NCI-H526 (cell line): ENCODE measurements at places on chromosomes 12 and 14.

DNA sequence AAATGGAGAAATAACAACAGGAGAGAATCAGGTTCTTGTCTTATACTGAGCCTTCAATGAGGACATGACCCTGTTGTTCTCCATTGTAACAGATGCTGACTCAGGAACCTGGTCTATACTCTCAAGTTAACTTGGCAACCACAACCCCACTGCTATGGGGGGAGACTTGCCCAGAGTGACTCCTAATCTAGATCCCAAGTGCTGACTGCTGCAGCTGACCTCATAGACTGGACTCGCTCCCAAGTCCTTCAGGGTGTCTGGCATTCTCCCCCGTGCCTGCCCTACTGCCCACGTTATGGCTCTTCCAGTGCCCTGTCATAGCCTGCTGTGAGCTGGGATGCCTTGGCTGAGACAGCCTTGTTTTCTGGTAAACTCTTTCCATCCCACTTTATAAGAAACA lies 37.1 kb downstream of the NID2 start:
- DNase-seq = no peak

DNA sequence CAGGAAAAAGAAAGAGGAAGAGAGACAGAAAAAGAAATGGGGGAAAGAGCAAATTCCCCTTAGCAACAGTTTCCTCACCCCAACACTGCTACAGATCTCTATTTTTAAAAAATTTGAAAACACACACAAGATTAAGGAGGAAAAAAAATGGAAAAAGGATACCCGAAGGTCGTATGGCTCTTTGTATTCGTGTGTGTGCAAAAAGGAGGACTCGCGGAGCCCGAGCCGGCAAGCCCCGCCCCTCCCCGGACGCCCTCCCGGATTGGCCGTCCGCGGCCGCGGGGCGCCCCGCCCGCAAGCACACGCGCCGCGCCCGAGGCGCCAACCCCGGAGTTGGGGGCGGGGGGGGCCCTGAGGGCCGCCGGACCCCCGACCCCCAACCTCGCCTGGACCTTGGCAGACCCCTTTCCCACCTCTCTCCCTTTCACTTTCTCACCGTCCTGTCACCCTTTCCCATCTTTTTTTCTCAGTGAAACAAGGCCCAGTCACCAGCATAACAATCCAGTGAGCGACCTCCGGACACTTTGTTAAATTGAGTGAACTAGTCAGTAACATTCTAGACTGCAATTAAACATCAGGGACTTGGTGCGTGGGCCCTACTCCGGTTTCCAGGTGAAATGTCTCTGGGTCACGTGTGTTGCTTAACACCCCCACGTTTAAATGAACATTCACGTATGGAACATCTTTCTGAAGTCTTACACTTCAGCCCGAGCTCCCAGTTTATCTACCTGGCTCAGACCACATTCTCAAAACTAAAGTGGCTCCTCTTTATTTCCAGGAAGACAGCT lies at the start of gene C14orf93:
TSS of gene C14orf93 (minus strand) at position 205 of the 788 bp plus-strand sequence. CDS start 11,120 bp downstream, outside the sequence.
- peak; percentile 41 for DNase-seq

GRCh38 chr12:29148596-29148910 lies 525 bp upstream of the FAR2 start:
- peak; percentile 43 for DNase-seq

DNA sequence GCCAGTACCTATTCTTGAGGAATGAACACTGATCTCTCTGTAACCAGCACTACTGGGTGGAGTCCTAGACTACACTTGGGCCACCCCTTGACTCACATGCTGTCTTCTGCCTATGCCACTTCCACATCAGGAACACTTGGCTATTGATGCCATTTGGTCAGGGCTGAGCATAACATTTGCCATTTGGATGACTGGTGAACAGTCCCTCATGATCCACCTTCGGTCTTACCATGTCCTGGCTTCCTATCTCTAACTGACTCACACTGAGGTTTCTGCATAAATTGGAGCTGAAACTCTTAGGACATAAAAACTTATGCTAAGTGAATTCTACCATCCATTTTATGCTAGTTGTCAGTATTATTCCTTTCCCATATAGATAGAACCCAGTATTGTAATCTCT lies 91.7 kb upstream of the PELI2 start:
- DNase-seq = no peak

DNA sequence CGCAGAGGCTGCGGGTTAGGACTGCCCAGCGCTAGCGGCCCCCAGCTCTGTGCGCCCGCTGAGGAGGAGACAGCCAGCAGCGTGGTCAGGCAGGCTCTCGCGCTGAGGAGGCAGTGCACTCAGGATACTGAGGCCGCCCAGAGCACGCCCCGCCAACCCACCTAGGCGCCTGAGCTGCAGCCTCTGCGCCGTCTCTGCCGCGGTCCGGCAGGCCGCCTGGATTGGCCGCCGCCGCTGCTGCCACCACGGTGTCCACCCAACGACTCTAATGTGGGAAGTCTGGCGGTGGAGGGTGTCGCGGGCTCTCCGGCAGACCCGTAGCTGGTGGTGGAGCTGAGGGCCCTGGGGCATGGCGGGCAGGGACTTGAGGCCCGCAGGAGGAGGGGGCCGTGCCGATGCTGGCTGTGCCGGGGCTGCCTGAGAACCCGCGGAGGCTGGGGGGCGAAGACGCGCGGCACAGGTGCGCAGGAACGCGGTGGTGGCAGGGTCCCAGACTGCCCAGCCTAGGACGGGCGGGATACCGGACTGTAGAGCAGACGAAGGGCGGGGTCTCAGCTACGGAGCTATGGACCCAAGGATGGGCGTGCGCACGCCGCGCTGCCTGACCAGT lies 69.9 kb downstream of the ASCL4 start:
- peak; percentile 35 for DNase-seq

DNA sequence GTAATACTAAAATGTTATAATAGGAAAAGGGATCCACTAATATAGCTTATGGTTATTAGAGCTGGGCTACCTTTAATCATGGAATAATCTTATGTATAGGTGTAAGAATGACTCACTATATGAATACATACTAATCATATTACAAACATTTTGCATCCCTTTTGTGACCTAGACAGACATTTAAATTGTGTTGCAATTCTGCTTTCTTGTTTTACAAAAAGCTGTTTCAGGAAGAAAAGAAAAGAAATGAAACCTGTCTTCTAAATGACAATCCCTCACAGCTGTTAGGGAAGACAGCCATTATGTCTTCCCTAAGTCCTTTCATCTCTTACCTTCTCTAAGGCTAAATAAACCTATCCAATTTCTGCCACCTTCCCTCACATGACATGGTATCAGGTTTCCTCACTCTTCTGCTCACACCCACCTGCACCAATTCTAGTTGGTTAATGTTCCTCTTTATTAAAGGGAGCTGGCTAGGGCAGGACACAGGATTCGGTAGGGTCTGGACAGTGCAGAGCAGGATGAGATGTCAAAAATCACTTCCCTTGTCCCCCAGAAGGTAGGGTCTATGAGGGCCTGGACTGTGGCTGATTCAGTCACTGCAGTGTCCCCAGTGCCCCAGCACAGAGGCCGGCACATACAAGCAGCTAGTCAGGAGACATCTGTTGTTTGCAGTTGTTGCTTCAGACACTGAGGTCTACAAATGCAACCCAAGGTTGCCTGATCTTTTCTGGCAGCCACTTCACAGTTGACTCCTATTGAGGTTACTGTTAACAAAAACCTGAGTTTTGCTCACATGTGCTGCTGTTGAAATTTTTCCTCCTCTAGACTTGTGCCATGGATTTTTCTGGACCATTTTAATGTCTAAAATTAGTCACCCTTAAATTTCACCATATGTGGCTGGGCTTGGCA lies 3.7 kb downstream of the DHRS7 start:
- peak; percentile 76 for DNase-seq

- DNase-seq = no peak
These were observed 340.2 kb downstream of the C12orf75 start for GRCh38 chr12:105670672-105671071.

GRCh38 chr12:26666286-26666685 lies 166.7 kb downstream of the ITPR2 start:
- no peak for DNase-seq

DNA sequence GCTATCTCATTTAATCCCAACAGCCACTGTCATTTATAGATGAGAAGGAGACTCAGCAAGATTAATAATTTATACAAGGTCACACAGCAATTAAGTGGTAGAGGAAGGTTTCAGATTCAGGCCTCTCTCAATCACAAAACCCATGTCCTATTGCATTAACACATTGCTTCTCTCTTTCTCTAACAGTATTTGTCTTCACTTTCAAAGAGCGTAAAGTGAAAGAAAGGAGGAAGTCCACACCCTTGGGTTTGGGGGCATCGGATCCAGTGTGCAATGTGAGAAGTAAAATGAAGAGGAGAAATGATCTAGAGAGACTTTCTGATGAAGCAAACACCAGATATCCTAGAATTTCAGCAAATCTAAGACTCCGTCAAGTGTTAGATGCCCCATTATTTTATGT lies 7.0 kb upstream of the VRK1 start:
- no peak for DNase-seq
